ENCODE measurements at places on chromosomes 5 and 9.

DNA sequence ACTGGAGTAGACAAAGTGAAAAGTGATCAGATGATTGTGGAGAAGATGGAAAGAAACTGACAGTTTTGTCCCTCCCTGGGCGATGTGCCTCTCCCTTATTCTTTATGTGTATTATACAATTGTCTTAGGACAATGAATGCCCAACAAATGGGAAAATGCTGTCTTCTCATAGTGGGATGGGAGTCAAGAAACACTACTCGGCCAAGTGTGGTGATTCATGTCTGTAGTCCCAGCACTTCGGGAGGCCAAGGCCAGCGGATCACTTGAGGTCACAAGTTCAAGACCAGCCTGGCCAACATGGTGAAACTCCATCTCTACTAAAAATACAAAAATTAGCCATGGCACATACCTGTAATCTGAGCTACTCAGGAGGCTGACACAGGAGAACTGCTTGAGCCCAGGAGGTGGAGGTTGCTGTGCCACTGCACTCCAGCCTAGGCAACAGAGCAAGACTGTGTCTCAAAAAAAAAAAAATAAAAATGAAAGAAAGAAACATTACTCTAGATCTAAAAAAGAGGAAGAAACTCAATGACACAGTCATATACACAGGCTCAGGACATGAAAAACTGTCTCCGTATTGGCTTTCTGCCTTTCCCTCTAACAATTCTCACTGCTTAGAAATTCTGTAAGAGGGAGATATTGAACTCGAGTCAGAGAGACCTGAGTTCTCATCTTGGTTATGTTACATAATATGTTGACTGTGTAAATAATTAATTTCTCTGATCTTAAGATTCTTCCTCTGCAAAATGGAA, 67.9 kb upstream of the TARS1 start:
- DNase-seq = no peak

DNA sequence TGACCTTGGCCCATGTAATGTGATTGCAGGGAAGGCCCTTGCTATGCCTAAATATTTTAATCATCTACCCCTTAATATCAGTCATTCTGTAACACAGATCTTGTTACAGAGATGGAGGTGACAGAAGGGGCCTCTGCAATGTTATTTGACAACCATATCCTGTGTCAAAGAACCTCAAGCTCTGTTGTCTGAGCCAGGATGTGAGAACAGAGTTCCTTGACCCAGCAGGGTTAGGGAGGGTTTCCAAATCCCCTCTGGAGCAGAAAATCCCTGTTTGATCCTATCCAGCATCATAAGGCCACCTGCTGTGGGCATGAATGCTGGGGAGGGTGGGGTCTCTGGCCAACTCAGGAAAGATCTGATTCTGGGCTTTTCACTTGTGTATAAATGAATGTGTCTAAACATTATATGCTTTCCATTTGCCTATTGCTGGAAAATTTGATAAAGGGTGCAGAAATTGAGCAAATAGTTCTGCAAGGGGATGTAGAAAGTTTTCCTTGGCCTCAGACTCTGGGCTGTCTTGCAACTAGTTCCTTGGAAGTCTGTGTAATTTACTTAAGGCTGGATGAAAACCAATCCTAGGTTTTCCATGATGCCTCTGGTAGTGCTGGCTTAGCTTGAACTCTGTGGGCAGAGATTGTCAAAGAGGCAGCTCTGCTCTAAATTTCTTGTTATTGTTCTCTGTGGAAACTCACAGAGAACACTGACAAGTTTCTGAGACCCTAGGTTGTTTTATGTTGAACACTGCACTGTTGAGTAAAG, 71.0 kb downstream of the PGM5 start:
- no peak for DNase-seq

DNA sequence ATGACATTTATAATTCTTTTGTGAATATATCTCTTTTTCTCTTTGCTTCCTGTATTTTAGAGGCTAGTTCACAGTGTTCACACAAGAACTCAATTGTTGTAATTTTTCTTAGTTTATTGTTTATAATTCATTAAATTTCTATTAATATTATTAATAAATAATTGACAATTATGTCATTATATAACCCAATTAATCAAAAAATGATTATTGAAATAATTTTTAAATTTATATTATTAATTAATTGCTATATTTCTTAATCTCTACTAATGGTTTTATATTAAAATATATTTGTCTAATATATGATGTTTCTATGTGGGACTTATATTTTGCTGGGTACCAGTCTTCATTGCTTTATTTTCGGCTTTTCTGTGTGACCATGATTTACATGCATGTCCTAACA, 618.4 kb downstream of the CDH9 start:
- no peak for DNase-seq

DNA sequence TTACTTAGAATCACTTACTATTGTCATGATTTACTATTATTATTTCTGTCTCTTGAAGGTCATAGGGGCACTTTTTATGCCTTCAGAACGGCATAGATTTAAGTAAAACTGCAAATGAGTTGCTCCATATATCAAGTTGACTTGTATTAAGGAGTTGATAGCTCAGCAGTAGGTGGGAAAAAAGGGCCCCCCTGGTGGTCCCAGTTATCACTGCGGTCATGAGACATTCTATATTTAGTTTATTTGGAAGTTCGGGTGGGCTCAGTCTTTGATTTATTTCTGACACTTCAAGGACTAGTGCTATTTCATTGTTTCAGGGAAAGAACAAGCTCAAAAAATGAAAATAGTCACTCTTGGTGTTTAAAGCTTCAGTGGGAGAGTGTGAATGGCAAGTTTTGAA, 159.3 kb downstream of the SLC24A2 start:
- DNase-seq = no peak

- DNase-seq = no peak
Observed at GRCh38 chr5:10880934-10881333, 119.9 kb upstream of the DAP start.

GRCh38 chr5:167623354-167623753, 668.1 kb upstream of the WWC1 start:
- no peak for DNase-seq

DNA sequence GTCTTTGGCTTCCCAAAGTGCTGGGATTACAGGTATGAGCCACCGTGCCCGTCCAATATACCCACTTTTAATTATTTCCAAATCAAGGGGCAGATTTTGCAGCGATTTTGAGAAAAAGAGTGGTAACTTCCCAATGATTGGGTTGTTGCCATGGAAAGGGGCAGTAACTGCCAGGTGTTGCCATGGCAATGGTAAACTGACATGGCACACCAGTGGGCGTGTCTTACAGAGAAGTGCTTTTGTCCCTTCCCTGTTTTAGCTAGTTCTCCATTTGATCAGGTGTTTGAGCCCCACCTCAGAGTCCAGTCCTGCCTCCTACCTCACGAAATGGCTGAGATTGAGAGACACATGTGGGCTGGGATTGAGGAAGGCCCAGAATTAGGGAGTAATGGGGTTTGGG, 86.3 kb upstream of the IER5L start:
- DNase-seq = no peak

DNA sequence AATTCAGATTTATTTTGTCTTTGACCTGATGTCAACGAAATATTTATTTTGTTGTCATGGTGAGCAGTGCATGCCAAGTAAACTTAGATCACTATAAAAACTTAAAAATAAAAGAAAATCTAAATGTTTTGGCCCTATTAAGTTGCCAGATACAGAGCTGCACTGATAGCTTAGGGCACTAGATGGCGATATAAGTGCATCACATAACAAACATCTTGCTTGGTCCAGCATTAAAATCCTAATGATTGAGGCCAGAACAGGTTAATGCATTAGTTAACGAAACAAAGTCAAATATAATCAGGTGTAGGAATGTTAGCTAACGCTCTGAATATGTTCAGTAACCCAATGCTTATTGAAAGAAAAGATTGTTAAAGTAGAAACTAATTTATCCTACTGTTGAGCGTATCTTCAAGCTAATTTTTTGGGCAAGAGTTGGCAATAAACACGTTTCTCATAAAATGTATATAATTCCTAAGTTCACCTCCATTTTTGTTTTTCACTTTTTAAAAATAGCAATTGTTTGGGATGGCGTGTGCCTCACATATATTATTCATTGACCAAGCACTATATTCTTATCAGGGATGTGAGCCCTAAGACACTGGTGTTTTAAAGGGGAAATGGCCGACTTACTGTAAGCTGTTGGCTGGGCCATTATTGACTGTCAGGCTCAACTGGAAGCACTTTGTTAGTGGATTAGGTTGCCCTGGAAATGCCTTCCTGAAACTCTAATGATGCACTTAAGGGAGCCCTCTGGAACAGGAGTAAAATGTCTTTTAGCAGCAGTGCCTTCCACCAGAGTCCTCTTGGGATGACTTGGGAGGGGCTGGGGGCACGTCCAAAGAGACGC, 33.3 kb downstream of the KCTD16 start:
- peak; percentile 91 for DNase-seq

- no peak for DNase-seq
Observed at GRCh38 chr9:86642721-86643120, 288.5 kb upstream of the TUT7 start.
